ENCODE measurements at places on chromosomes 3 and 15. TPM values are rescaled to one million over a fixed set of nuclear protein-coding genes. Genes with fewer than 3 reads are reported as not detected.

FANCD2OS gene
- not detected for total RNA-seq

DNA sequence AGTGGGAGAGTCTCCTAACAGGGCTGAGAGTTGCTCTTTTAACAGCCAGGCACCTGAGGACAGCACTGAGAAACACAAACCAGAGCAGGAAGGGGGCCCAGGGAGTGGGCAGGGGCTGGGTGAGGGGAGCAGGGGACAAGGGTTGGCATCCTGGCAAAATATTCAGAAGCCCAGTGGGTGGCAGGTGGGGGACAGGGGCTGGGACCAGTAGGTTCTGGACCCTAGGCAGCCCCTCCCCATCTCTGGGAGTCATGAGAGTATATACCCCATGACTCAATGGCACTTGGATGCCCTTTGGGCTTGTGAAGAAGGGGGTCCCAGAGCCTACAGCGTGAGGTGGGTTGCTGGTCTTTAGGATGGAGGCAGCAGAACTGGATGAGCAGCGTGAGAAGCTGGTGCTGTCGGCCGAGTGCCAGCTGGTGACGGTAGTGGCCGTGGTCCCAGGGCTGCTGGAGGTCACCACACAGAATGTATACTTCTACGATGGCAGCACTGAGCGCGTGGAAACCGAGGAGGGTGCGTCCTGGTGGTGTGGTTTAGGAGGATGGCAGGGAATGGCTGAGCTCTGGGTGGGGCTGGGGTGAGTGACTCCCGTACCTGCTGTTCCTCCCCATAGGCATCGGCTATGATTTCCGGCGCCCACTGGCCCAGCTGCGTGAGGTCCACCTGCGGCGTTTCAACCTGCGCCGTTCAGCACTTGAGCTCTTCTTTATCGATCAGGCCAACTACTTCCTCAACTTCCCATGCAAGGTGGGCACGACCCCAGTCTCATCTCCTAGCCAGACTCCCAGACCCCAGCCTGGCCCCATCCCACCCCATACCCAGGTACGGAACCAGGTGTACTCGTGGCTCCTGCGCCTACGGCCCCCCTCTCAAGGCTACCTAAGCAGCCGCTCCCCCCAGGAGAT, 24.2 kb downstream of the NBEAL2 start:
- H3K27me3 ChIP-seq = no peaks in the 10 kb centered on the region
- no peak overlapping the region for H3K27ac ChIP-seq
- H3K4me1 ChIP-seq = peaks cover 8% of the 10 kb centered on the region
- no peak for DNase-seq
- H3K36me3 ChIP-seq = peaks cover 52% of the 10 kb centered on the region
- no peak overlapping the region for H3K4me3 ChIP-seq

CATSPER2 gene
- total RNA-seq = 5.1 TPM

GRCh38 chr15:47778263-47778770, 61.0 kb downstream of the SEMA6D start:
- no peaks in the 10 kb centered on the region for H3K4me1 ChIP-seq
- no peaks in the 10 kb centered on the region for H3K27me3 ChIP-seq
- DNase-seq = no peak
- no peak overlapping the region for H3K27ac ChIP-seq

DNA sequence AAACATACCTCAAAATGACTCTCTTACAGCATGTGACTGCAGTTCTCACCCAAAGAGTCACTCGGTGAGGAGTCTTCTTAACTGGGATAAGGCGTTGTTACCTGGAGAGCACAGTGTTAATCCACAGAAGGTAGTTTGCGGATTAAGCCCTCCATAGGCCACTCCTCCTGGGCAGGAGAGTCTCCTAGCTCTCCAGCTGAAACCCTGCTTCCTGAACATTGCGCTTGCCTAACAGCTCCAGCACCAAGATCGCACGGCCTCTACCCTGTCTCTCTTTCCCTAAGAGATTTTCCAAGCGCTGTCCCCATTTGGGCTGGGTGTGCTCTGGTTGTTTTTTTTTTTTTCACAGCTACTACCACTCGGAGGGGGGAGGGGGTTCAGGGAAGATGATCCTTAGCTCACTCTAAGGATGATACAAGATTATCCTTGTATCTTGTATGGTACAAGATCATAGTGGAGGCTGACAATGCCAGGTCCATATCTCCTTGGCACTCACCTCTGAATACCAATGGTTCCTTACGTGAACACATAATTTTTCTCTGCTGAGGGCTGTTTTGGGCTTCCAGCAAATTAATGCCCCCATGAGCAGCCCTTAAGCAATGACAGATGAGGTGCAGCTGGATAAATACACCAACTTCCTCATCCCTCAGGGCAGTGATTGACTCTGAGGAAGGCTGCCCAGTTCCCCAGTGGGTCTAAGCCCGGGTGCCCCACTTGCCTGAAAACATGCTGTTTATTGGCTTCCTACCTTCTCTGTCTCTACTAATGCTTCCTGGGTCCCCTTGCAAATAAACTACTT, 185.2 kb upstream of the TSC22D2 start:
- H3K27ac ChIP-seq = no peak overlapping the region
- DNase-seq = no peak
- H3K4me3 ChIP-seq = no peak overlapping the region

SPATA12 gene
- total RNA-seq = not detected

- no peaks in the 10 kb centered on the region for H3K27me3 ChIP-seq
- H3K4me3 ChIP-seq = no peak overlapping the region
- no peak overlapping the region for H3K27ac ChIP-seq
- DNase-seq = no peak
- peaks cover 48% of the 10 kb centered on the region for H3K4me1 ChIP-seq
Observed at GRCh38 chr15:48334260-48334659, 3.0 kb downstream of the DUT start.

- no peaks in the 10 kb centered on the region for H3K36me3 ChIP-seq
- H3K4me1 ChIP-seq = peaks cover 45% of the 10 kb centered on the region
Observed at GRCh38 chr15:40108061-40108854, 421 bp downstream of the BMF start.

Data from activated CD4-positive, alpha-beta memory T cell treated with anti-CD3 and anti-CD28 coated beads for 36 hours (primary cell).